ENCODE measurements at places on chromosomes 13 and 19. TPM values are rescaled to one million over a fixed set of nuclear protein-coding genes. Genes with fewer than 3 reads are reported as not detected.

DNA sequence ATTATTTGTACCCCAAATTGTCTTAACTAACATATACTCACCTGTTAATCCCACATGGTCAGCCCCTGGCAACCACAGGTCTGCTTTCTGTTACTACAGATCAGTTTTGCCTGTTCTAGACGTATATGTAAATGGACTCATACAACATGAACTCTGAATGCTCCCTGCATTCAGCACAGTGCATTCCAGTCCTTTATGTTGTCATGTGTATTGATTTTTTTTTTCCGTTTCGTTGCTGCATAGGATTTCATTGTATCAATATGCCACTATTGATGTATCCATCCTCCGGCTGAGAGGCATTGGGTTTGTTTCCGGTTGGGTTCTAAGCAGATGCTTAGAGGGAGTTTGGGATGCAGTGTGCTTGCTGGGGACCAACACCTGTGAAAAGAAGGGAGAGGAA, 36.1 kb upstream of the TNFRSF19 start:
- no peaks in the 10 kb centered on the region for H3K4me1 ChIP-seq
- H3K27ac ChIP-seq, result no peak overlapping the region
- H3K4me3 ChIP-seq, result no peak overlapping the region
- no peaks in the 10 kb centered on the region for H3K36me3 ChIP-seq
- no peak for DNase-seq

The ZNF728 gene
- 0.23 TPM for total RNA-seq

The DCT gene
- total RNA-seq, result 0.35 TPM

The ZNF99 gene
- total RNA-seq, result 0.07 TPM

The OVOL3 gene
- total RNA-seq, result not detected
